ENCODE measurements at places on chromosomes 2 and 18. TPM values are rescaled to one million over a fixed set of nuclear protein-coding genes. Genes with fewer than 3 reads are reported as not detected.

SAG gene
- not detected for total RNA-seq

- peak; percentile 34 for DNase-seq
These were observed 42.9 kb downstream of the STON1 start for GRCh38 chr2:48572816-48573215.

TANC1 gene
- 14.9 TPM for total RNA-seq

OR6B2 gene
- total RNA-seq = not detected

DNA sequence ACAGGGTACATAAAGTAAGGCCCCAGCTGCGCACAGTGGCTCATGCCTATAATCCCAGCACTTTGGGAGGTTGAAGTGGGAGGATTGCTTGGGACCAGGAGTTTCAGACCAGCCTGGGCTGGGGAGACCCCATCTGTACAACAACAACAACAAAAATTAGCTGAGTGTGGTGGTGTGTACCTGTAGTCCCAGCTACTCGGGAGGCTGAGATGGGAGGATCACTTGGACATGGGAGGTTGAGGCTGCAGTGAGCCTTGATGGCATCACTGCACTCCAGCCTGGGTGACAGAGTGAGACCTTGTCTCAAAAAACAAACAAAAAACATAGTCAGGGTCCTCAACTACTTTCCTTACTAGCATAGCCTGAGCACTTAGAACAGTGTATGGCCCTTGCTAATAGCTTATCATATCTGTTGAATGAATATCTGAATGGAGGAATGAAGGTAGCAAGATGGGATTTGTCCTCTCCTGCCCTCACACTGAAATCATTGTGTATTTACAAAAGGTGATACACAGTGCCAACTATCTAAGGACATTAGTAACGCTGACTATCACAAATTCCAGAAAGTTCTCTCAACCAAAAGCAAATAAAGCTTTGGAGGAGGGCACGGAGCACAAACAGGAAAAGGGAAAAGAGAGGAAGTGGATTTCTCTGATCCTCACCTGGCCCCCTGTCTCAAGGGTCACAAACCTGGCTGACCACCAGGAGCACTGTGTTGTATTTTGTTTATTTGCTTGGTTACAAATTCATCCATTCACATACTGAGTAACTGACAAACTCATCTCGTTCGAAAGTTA lies 38.1 kb downstream of the L3MBTL4 start:
- no peak for DNase-seq

DNA sequence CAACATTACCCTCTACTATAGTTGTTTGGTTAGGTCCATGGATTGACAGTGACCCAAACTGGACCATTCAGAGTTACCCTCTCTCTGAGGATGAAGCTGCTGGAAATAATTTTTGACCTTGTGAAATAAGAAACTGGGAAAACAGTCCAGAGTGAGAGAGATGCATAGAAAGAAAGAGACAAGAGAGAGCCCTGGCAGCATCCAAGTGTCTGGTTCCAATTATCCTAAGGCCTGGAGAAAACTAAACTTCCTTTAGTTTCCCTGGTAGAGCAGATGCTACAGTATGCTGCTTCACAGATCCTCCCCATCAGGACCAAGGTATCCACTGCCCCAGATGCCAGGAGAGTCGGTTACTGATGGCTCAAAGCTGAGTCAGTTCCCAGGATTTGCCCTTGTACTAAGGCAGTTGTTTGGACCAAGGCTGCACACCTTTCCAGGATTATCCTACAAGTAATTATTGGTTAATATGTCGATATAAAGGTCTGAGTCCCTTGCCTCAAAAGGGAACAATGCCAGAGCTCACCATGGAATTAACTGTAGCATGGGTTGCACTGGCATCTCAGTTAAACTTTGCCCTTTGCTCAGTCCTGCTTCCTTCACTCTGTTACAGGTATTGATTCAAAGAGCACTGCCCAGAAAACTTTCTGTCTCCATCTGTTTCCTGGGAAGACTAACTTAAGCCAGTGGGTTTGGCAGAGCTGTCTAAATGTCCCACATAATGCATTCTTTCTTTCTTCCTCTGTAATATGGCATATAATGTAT lies 14.6 kb upstream of the CHN1 start:
- no peak for DNase-seq

DNA sequence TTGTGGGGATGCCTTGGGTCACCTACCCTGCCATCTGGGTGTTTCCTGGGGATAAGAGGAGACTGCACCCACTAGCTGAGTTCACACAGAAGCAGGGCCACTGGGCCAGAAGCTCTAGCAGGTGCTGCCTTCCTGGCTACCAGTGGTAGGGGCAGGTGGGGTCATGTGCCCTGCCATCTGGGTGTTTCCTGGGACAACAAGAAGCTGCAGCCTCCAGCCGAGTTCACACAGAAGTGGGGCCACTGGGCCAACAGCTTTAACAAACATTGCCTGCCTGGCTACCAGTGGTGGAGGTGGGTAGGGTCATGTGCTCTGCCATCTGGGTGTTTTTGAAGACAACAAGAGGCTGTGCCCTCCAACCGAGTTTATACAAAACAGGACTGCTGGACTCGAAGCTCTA lies 282.2 kb upstream of the SYT4 start:
- DNase-seq = no peak

HOXD8 gene
- total RNA-seq = 0.27 TPM

L3MBTL4 gene
- 0.32 TPM for total RNA-seq

DNA sequence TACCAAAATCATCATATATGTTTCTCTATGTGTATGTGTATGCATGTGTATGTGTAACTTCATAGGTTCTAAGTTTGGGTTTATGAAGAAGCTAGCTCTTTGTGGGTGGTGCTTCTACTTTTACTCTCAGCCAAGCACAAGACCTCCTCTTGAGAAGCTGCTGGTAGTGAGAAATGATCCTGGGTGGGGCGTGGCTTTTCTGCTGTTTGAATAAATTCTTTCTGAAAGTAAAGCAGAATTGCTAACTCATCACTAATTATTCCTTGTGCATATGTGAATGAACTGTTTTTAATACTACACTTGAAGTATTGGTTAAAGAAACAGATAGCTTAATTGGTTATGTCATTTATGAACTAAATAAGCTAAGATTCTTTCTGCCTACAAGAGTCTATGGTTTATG lies 7.6 kb upstream of the GAREM1 start:
- DNase-seq = no peak

DNA sequence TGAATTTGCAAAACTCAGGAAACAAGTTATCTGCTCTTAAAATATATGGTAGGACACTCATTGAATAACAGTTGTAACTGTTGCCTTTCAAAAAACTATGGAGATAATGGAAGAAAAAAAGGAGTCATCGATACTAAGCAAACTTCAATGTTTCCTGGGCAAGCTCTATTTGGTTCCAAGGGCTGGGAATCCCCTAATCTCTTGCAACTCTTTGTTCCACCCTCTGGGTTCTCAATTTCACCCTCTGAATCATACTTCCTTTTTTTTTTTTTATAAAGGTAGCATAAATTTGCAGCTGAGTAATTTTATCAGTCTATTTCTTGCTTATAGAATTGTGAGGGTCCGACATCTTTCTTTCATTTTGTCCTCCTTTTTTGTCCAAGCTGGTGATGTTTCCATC lies 36.7 kb downstream of the SLC9A4 start:
- no peak for DNase-seq

DNA sequence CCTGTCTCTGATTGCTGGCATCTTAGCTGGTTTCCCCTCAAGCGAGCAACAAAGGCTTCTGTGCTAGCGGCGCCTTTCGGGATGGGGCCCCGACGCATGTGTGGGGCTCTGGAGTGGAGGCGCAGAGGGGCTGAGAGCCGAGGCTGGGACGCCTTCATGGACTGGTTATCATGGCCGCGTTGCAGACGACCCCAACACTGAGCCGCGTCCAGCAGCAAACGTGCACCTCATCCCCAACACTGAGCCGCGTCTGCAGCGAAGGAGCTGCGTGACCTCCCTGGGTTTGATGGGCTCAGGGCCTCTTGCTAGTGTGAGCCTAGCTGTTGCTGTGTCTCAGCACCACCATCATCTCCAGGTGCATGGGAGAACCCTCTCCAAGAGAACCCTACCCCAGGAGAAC lies 123.7 kb upstream of the CTDP1 start:
- DNase-seq = no peak

GRCh38 chr2:44470151-44470550 lies 108.4 kb downstream of the CAMKMT start:
- no peak for DNase-seq

- no peak for DNase-seq
These were observed 69.6 kb downstream of the R3HDM1 start for GRCh38 chr2:135600915-135601314.

DNA sequence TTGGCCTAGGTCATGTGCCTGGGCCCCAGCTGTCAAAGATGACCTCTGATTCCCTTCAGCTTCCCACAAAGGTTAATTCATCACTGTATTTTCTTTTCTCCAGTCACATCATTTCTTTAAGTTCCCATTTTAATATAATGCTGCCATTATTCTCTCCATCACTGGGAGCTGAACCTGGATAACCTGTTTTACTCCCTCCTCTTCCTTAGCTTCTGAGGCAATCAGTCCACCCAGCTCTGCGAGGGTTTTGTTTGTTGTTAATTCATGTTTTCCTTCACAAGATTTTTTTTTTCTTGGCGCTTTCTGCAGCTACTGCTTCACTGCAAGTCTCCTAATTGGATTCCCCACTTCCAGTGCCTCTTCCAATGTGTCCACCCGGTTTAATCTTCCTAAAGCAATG lies 5.1 kb upstream of the EML4 start:
- DNase-seq = no peak

DNA sequence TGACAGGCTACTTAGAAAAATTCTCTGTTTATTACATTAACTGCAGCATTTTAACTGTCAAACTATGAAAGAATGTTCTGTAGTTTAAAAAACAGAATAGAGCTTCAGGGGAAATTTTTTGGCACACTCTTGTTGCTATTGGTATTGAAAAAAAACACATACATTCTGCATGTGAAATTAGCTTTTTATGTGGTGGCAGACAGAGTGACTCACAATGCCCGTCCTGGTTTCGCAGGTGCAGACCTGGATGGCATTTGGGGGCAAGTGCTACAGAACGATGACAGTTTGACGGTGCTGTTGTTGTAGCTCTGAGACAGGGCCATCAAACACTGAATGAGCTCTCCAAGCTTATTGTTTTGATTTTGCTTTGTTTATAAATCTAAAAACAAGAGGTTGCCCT lies 105.0 kb upstream of the MAP3K20 start:
- no peak for DNase-seq

Data from glutamatergic neuron (in vitro differentiated cells).